Stimulated activated CD4-positive, alpha-beta T cell treated with anti-CD3 and anti-CD28 coated beads, Interleukin-4, amount 100 ng/mL, for 24 hours (primary cell): ENCODE measurements at places on chromosomes 5 and 9.
A peak's percentile ranks its signal among the peaks of the same experiment; 100 is the strongest.

- DNase-seq = no peak
Measured at GRCh38 chr9:124853605-124854143, 414 bp downstream of the WDR38 start.

DNA sequence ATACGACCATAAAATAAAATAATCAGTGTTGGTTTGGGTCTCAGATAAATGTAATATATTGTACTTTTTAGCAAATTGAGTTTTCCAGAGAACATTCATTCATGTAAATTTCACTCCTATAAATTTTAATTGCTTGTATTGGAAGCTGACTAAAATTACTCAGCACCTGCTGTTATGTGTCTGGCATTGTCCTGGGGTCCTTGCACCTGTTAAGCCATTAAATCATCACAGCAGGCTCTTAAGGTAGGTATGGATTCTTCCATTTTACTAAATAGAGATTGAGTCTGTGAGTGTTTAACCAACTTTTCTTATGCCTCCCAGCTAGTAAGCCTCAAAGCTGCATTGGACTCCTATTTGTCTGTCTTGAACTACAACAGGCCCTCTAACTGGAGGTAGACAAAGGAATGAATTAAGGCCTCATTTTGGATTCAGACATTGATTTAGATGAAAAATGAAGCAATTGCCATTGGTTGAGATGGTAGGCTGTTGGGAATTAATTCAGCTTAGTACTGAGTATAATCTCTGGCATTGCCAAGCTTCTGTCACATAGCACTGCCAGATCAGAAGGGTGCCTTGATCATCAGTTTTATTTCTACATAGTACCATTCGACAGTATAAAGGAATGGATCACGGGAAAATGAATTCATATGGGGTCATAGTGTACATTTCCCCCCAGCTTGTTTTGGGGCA is 78.9 kb downstream of the PARP8 start:
- no peak for DNase-seq

- DNase-seq = no peak
Measured at GRCh38 chr5:61159070-61159469, 3.2 kb downstream of the SMIM15 start.

- no peak for DNase-seq
Measured at GRCh38 chr5:98455665-98456064, 317.8 kb upstream of the RGMB start.

DNA sequence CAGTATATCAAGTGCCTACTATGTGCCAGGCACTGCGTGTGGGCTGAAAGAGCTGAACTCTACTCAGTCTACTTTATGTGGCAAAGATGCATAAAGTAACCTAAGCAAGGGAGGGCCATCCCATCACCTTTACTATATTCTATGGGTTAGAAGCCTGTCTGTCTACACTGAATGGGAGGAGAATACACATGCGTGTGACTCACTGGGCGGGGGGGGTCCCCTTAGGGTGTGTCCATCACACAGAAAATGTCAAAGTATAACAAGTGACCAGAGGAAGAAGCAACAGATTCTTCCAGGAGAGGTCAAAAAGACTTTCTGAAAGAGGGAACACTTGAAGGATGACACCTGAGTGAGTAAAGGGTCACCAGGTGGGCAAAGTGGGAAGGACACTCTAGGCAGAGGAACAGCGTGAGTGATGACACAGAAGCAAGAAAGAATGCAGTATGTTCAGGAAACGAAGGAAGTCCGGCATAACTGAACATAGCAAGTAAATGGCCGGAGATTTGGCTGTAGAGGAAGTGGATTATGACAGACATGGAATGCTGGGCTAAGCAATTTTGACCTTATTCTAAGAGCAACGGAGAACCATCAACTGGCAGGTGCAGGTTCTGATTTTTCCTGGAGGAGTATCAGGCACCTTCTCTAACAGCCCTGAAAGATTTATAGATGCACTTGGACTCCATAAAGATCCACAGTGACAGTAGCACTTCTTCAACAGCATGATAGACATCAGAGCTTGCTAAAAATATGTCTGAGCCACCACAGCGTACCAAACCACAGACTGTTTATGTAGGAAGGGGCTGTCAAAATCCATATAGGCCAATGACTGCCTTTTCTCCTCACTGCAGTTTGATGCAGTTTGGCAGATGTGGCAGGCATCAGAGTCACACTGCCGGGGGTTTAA is 8.0 kb upstream of the WHRN start:
- no peak for DNase-seq

GRCh38 chr9:96719921-96720320 is 58.0 kb downstream of the ZNF510 start:
- no peak for DNase-seq

- DNase-seq = no peak
Measured at GRCh38 chr5:102451082-102451481, 47.7 kb downstream of the SLCO6A1 start.

DNA sequence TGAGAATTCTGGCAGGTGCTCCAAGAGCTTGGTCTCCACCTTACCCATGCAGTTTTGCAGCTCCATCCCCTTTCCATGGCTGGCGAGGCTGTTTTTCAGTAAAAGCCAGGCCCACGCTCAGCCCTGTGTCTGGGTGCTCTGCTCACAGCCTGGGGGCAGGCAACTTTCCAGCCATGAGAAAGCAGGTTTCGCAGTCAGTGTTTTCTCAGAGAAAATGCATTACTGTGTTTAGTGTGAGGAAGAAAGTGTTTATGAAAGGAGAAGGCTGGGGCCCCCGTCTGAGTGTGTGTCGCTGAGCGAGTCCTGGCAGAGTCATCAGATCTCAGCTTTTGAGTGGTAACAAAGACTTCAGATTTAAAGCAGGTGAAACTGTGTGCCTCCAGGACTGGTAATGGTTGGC is 248.1 kb downstream of the IRX1 start:
- no peak for DNase-seq

- no peak for DNase-seq
Measured at GRCh38 chr5:12277504-12278192, 373.4 kb upstream of the CTNND2 start.

DNA sequence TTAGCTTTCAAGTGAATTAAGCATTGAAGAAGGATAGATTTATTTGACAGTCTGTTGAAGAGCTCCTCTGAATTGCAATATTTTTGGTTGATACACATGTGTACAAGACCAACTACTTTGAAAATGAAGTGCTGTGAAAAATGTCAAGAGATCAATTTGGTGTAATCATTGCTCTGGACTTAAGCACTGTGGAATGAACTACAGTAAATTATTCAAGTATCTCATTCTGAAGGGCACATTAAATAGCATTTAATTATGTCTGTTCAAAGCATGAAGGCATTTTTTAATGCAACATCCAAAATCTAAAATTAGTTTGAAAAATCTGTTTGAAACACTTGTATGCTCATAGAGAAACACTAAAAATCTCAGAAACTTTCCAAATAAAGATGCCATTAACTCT is 107.5 kb downstream of the CDH18 start:
- no peak for DNase-seq

GRCh38 chr5:59485107-59485506 is 408.4 kb downstream of the PDE4D start:
- DNase-seq = no peak

DNA sequence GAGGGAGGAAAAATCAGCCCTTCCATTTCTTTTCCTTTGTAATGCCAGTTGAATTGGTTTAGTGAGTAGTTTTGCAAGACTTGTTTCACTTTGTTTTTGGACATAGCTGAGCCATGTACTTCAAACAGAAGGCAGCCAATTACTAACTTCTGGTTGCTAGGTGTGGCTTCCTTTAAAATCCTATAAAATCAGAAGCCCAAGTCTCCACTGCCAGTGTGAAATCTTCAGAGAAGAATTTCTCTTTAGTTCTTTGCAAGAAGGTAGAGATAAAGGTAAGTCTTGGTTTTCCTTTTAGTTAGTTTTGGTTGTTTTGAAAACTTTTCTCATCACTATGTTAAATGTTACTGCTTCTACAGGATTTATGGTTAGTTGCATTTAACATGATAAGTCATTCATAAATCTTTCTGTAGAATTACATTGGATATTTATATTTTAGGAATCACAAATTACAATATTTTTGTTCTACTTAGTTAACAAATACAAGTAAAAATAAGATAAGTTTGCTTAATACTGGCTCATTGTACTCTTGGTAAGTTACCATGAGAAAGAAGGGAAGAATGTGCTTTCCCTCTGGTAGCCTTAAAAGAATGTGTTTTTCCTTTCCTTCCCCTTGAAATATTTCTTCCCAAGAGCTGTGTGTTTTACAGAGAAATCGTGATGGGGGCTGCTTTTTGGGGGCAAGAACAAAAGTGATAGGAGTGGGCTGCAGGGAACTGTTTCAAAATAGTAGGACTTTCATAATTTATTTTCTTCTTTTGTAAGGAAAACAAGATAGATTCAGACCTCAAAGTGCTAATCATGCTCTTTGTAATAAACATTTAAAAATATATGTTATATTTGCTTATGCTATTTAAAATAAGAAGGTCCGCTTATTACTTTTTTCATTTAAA is at the start of gene ANXA1:
Gene ANXA1, plus strand, starts transcription at position 213 of the 890 bp plus-strand sequence. CDS start 6,671 bp downstream, outside the sequence.
- DNase-seq = no peak

GRCh38 chr9:114888607-114889006 is 41.8 kb downstream of the TNFSF8 start:
- no peak for DNase-seq

DNA sequence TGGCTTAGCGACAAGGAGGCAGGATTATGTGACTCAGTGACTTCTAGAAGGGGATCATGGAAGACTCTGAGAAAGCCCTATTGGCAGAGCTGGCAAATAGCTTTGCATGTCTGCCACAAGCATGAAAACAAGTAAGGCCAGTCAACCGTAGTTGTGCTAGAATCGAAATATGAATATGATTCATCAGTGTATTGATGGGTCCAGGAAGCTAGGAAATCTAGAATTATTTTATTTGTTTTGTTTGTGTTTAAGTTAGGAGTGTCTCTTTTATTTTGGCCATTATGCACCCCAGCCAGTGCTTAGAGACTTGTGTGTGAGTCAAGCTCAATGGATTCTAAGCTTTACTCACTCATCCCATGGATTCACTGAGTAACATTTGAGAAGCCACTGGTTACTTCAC is 3.8 kb upstream of the ITGA2 start:
- DNase-seq = no peak

GRCh38 chr9:133656211-133657119 is 20.3 kb downstream of the DBH start:
- peak; percentile 14 for DNase-seq

- DNase-seq = no peak
Measured at GRCh38 chr9:119095072-119095471, 274.2 kb downstream of the BRINP1 start.

- DNase-seq = no peak
Measured at GRCh38 chr9:69542942-69543704, 129.0 kb downstream of the APBA1 start.

DNA sequence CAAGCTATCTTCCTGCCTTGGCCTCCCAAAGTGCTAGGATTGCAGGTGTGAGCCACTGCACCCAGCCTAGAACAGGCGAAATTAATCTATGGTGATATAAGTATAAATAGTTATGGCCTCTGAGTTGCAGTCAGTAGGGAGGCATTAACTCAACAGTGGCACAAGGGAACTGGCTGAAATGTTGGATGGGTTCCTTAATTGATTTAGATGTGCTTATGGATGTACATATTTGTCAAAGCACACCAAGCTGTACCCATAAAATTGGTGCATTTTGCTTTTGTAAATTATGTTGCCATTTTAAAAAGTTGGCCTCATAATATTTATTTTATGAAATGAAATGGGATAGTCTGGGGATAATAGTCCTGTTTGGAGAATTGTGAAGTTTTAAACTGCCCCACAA is 36.8 kb upstream of the GLIPR2 start:
- DNase-seq = no peak

DNA sequence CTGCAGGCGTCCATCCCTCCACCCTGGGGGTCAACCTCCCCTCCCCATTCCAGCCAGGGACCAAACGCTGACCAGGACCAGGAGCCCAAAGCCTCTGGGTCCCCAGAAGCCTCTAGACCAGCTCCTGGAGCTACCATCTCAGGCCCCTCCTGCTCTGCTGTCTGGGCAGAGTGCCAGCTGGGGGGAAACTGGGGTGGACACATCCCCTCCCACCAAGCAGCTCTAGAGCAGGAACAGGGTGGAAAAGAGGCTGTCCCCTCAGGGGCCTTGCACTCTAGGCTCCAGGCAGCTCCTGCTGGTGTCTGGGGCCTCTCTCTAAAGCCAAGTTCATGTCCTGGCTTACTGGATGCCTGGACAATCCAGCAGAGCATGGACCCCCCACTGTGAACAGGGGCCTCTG is 4.4 kb downstream of the SSNA1 start:
- no peak for DNase-seq

DNA sequence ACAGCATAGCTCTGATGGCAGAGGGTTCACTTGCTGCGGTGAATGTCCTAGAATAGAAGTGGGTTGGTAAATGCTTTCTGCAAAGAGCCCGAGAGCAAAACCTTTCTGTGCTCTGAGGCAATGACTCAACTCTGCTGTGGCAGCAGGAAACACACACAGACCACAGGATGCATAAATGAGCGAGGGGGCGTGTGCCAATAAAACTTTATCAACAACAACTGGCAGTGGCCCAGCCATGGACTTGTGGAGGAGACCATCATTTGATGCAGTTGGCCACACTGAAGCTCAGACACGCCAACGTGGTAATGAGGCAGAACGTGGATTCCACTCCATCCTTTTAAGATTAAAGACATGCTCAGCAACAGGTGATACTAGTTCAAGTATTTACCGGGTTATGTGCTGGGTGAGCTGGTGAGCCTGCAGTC is 6.8 kb downstream of the MRPL36 start:
- DNase-seq = peak; percentile 83

- DNase-seq = no peak
Measured at GRCh38 chr9:129242191-129242941, 64.3 kb upstream of the IER5L start.

DNA sequence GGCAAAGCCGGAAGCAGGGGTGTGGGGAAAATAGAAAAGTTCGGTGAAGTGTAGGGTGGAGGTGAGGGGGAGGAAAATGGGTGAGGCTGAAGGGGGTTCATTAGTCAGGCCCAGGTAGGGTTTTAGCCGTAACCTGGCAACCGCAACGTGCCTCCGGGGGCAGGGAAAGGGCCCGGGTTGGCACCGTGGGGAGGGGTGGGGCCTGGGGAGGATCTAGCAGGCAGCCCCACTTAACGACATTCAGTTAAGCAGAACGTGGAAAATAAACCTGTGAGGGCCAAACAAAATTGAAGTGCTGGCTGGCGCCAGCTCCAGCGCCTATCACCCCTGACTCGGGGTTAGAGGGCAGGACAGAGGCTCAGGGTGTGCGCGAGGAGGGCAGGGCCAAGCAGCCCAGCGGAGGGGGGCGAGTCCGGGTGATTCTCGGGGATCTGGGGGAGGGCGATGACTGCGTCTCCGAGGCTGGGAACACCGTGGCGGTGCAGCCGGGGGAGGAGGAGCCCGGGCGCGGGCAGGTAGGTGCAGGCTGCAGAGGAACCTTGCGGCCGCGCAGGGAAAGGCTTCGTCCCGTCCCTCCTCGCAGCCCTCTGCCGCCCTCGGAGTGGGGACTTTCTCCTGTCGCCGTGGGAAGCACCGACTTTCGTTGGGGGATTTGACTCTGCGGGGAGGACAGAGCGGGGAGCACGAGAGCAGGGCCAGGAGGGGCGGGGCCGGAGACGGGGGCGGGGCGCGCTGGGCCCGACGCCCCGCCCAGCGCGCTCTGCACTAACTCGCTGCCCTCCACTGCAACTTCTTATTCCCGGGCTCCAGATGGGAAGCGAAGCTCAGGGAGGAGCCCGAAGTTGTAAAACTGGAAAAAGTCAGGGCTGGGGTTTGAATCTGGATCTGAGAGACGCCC is 5.1 kb downstream of the RGS14 start:
- peak; percentile 66 for DNase-seq
